Stimulated activated CD8-positive, alpha-beta memory T cell treated with anti-CD3 and anti-CD28 coated beads, Interleukin-15, amount 100 ng/mL, for 24 hours (primary cell): ENCODE measurements at places on chromosomes 6 and 20.

- DNase-seq = no peak
Measured at GRCh38 chr6:14711056-14711703, 534.7 kb upstream of the JARID2 start.

GRCh38 chr20:47776639-47777038 is 8.6 kb downstream of the SULF2 start:
- no peak for DNase-seq

- DNase-seq = no peak
Measured at GRCh38 chr6:71043902-71044301, 87.0 kb upstream of the B3GAT2 start.

DNA sequence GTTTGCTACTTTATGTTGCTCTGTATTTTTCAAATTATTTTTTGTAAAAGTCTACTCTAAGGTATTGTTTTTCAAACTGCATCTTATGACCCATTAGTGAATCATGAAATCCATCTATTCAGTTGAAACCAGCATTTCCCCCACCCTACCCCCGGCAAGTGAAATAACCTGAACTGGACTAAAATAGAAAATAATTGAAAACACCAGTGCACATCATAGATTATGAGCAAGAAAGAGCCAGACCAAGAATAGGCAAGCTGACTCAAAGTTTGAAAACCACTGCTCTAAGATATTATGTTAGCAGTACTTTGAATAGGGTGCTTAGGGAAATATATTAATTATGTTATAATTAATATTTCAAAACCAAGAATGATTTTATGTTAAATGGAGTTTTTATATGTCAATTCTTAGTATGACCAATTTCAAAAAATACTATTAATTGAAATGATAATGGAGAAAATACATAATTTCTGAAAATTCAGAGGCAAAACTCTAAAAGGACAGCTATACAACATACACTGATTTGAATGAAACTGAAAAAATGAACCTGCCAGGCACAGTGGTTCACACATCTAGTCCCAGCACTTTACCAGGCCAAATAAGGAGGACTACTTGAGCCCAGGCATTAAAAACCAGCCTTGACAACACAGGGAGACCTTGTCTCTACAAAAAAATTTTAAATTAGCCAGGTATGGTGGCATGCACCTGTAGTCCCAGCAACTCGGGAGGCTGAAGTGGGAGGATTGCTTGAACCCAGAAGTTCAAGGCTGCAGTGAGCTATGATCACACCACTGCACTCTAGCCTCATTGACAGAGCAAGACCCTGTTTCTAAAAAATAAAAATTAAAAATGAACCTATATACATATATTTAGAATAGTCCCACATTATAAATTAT is 112.0 kb downstream of the CDK19 start:
- DNase-seq = no peak

DNA sequence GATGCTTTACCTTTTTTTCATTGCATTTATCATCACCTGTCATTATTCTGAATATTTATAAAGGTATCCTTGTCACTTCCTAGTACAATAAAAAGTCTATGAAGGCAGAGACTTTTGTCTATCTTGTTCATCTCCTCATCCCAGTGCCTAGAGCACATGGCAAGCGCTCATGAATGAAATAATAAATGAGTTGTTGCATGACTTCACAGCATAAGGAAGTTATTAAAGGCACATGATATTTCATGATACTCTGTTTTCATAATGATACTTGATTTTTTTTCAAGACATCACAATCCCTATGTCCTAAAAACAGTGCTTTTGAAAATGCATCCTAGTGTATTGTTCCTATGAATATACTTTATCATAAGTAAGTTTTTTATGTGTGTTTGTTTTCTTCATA is 310.6 kb upstream of the RSPO3 start:
- DNase-seq = no peak

GRCh38 chr6:10411971-10412460 is 2.9 kb downstream of the TFAP2A start:
- no peak for DNase-seq

GRCh38 chr6:71967436-71967835 is 81.1 kb downstream of the RIMS1 start:
- DNase-seq = no peak

DNA sequence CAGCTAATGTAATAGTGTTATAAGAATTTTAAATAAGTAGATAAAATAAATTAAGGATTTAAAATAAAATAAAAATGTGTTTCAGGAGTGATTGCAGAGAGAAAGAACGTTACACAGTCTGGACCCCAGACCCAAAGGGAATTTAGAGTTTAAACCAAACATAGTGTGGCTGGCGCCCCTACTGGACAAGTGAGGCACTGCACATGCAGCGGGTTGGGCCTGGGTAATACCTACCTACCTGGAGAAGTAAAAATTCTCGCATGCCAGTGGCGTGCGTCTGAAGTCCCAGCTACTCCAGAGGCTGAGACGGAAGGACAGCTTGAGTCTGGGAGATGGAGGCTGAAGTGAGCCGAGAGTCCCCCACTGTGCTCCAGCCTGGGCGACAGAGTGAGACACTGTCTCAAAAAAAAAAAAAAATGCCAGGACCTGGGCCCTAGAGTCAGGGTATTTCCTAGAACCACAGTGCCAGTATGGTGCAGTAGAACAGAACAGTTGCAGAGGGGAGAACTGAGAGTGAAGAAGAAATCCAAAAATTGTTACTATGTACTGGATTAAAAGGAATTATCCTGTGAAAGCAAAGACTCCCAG is 71.4 kb upstream of the TCF21 start:
- DNase-seq = peak; percentile 24
